ENCODE measurements at places on chromosomes 16 and 17.

DNA sequence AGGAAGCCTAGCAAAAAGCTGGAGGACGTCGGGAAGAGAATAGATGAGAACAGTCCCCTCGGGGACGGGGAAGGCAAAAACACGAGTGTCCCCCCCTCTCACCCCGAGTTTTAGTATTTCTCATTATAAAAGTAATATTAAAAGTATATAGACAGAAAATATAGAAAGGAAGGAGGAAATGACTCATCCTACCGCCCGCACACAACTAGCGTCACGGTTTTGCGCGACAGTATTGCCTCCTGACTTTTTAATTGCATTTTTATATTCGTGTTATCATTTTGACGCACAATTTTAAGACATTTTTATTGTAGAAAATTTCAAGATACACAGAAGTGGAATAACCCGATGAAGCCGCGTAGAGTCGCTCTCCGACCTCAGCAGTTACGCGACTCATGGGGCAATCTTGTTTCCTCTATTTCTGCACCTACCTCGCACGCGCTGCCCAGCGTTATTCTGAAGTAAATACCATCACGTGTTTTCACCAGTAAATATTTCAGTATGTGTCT lies 652 bp upstream of the SLC25A19 start:
- peak; percentile 72 for DNase-seq

DNA sequence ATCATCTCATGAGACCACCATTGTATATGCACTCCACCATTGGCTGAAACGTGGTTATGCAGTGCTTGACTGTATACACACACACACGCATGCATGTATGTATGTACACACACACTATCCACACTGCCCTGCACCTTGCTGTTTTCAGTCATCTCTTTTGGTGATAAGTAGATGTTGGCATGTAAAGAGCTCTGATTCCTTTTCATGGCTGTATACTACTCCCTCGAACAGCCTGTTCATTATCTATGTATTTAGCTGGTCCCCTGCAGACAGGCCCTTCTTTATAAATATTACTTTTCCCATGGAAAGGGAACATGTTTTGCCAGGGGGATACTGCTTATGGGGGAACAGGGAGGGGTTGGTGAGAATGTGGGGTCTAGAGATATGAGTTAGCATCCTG lies 349.4 kb downstream of the FOXL1 start:
- no peak for DNase-seq

DNA sequence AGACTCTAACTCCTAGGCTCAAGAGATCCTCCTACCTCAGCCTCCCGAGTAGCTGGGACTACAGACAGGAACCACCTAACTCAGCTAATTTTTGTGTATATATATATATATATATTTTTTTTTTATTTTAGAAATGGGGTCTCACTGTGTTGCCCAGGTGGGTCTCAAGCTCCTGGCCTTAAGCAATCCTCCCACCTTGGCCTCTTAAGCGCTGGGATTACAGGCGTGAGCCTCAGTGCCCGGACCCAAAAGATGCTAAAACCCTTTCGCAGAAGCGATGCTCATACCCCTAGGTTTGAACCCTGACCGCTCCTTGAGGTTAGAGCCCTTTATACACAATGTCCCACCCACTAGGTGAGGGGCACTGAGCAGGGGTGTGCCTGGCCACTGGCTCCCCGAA lies 2.2 kb upstream of the CLDN9 start:
- no peak for DNase-seq

DNA sequence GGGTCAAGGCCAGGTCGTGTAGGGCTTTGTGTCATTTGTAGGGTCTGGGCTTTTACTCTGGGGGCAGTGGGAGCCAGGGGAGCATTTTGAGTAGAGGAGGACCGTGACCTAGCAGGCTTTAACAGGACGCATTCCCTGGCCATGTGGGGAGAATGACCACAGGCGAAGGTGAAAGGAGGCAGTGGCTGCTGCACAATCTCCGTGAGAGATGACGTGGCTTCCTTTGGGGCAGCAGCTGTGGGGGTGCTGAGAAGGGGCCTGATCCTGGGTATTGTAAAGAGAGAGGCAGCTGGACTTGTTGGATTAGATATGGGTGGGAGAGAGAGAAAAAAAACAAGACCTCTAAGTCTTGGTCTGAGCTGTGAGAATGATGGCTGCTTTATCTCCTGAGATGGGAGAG lies 46.0 kb downstream of the KATNIP start:
- DNase-seq = no peak

GRCh38 chr16:57299719-57300386 lies 15.4 kb upstream of the PLLP start:
- peak; percentile 85 for DNase-seq

- DNase-seq = no peak
Observed at GRCh38 chr16:50555952-50556673, 7.9 kb downstream of the NKD1 start.

DNA sequence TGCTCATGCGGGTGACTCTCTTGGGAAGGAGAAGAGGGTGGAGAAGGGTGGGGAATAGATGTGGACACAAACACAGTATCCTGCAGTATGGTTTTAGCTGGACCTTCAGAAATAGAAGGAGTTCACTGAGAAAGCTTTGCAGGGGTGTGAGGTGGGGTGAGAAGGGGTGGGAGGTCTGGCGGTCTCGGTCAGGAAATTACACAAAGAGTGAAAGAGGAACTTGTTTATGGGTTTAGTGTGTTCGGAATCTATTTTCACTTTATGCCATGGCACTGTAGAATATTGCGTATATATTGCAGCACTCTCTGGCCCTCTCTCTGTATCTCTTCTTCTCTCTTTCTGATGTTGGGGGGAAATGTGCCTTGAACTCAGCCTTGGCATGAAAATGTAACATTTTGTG lies 148.2 kb upstream of the GOT2 start:
- no peak for DNase-seq

DNA sequence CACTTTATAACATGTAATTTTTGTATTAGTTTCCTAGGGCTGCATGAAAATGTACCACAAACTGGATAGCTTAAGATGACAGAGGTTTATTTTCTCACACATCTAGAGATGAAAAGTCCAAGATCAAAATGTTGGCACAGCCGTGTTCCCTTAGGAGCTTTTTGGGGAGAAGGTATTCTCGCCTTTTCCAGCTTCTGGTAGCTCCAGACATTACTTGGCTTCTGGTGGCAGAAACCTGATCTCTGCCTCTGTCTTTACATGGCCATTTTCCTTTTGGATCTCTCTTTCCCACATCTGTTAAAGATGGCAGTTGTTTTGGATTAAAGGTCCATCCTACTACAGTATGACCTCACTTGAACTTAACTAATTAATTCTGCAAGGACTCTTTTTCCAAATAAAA lies 885.7 kb upstream of the CDH8 start:
- no peak for DNase-seq

DNA sequence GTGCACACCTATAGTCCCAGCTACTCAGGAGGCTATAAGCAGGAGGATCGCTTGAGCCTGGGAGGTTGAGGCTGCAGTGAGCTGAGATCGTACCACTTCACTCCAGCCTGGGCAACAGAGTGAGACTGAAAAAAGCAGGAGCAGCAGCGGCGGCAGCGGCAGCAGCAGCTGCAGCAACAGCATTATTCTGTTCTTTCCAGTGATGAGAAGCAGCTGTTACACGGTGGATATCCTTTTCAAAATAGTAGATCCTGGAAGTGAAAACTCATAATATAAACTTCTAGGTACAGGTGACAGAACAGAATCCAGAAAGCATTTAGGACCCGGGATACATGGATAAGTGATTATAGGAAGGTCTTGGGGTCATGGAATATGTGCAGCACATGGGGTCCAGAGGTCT lies 17.8 kb upstream of the HNF1B start:
- DNase-seq = no peak

DNA sequence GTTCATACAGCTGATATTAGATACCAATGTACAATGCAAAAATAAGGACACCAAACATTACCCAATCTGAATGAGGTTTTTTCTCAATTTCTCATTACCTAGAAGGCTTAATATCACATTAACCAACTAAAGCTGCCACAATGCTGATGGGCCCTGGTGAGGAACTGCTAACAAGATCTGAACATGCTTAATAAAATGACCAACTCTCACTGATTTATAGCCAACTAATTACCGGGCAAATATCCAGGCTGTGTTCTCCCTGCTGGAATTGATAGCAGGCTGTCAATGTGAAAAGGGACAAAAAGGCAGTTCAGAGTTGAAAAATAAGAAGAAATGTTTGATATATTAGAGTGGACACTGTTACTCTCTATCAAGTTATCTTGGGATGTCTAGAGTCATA lies 124.6 kb downstream of the TOX3 start:
- no peak for DNase-seq

- DNase-seq = no peak
Observed at GRCh38 chr16:17448640-17449638, 21.8 kb downstream of the XYLT1 start.

- DNase-seq = no peak
Observed at GRCh38 chr17:611202-611601, 103.4 kb downstream of the VPS53 start.

DNA sequence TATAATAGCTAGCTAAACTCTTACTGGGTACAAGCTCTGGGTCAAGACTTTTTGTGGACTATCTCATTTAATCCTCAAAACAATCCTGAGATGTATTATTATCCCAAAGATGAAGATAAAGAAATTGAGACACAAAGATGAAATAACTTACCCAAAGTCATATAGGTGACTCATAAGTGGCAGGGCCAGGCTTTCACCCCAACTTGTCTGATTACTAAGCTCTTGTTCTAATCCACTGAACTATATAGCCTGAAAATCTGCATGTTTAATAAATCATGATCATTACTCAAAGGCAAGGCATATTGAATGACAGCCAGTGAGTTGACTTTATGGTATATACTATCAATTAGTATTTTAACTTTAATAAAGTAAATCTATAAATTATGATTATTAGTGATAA lies 77.4 kb downstream of the SKAP1 start:
- no peak for DNase-seq

GRCh38 chr16:11996433-11997330 lies 20.1 kb downstream of the SNX29 start:
- no peak for DNase-seq

DNA sequence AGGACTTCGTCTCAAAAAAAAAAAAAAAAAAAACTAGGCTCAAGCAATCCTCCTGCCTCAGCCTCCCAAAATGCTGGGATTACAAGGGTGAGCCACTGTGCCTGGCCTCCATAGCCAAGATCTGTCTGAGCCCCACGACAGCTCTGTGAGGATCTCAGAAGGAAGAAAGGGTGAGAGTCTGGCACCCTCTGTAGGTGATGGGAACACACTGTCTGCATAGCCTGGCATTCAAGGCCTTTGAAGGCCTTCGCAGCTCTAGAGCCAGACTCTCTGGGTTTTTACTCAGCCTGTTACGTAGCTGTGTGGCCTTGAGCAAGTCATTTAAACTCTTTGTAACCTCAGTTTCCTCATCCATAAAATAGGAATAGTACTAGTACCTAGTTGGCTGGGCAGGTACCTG lies 6.3 kb upstream of the XPO6 start:
- no peak for DNase-seq

DNA sequence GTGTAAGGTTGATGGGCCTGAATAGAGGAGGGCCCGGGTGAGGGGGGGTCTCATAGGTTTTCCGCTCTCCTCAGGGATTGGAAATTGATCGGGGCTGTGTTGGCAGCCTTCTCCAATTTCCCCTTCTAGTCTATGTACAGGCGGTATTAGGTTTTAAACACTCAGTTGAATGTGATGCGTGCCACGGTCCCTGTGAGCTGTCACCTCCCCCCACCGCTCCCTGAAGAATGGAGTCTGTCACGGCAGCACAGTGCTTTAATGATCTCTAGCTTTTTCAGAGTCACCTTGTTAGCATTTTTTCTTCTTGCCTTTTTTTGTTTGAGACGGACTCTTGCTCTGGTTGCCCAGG lies 800 bp downstream of the COX4I1 start:
- no peak for DNase-seq

All from left lobe of liver (tissue), 2 donors.